ENCODE measurements at places on chromosomes 16 and 17. TPM values are rescaled to one million over a fixed set of nuclear protein-coding genes. Genes with fewer than 3 reads are reported as not detected.
A peak's percentile ranks its signal among the peaks of the same experiment; 100 is the strongest.

DNA sequence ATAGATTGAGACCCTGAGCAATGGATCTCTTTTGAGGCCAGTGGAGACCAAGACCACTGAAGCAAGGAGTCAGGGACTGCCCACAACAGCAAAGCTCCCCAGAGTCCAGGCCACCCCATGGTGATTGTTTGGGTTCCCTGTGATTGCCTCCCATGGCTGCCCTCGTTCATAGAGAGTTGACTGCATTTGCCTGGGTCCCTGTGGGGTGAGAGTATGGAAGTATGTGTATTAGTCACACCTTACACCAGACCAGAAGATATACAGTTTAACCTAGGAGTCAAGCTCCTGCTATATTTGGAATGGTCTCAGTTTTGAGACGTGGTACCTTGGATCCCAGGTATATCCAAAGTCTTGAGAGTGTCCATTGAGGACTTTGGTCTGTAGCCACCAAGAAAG, 20.2 kb downstream of the HLF start:
- no peak for DNase-seq

DNA sequence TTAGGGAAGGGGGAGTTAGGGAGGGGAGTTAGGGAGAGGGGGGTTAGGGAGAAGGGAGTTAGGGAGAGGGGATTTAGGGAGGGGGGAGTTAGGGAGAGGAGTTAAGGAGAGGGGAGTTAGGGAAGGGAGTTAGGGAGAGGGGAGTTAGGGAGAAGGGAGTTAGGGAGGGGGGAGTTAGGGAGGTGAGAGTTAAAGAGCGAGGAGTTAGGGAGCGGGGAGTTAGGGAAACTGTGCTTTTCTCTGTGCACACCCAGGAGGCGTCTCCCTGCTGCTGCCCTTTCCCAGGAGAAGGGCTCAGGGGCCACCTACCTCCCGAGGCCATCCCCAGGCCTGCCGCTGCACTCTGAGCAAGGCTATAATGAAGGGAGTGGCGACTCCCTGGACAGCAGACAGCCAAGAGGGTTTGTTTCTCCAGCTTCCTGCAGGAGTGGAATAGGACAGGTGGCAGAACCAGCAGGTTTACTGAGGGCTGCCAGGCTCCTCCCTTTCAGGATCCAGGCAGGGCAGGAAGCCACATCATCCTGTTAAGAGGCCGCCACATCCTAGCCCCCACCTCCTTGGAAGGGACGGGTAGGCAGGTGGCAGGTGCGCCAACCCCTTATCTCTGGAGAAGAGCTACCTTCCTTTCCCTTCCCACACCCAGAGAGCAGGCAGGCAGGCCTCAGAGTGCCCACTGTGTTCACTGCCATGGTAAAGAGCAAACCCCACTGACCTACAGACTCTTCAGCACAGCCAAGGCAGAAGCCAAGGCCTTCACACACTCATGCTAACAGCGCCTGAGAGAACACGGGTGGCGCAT, 4.3 kb downstream of the CANT1 start:
- no peak for DNase-seq

DNA sequence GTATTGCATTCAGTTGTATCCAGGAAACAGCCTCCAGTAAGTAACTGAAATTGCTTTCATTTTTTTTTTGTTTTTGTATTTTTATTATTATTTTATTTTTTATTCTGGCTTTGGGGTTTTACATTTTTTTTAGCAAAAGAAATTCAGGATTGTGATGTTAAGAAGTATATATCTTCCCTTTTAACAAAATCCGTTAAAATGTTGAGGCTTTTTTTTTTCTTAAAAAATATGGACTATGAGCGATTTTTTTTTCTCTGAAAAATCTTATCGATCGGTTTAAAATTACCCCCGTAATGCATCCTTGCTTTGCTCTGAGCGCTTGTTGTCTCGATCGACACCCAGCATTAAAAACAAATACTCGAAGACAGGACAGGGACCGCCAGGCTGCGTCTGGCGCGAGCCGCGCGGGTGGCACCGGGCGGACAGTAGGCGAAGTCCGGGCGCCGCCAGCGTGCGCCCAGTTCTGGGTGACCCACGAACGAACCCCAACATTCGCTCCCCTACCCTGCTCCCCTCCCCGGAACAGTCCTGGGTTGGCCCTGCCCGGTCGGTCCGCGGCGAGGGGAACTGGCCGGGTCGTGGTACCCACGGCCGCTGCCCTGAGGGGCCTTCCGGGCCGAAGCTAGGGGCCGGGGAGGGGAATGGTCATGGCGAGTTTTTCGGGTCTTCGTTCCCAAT, 482 bp downstream of the BAHCC1 start:
- DNase-seq, result no peak

GRCh38 chr17:78120971-78121800, 7.4 kb downstream of the TMC6 start:
- no peak for DNase-seq

- no peak for DNase-seq
These were observed 34.1 kb downstream of the NME2 start for GRCh38 chr17:51200295-51200694.

DNA sequence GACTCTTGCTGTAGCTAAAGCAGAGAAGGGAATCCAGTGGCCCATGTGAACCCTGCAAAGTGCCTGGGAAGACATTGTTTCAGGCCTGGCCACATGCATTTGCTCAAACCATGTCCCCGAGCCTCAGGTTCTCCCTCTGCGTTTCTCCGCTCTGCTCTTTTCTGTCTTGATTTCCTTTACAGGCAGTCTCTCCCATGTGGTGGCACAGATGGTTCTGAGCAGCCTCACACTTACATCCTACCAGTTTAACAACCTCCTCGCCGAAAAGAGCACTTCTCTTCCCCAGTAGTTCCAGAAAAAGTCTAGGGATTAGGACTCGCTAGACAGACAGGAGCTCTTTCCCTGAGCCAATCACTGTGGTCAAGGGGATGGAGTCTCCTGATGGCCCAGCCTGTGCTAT, 28.3 kb upstream of the MYH10 start:
- DNase-seq, result no peak

GRCh38 chr17:41294016-41294415, 8.6 kb downstream of the KRTAP29-1 start:
- no peak for DNase-seq

- no peak for DNase-seq
These were observed 8.0 kb downstream of the ZNF469 start for GRCh38 chr16:88390735-88391134.

- DNase-seq, result no peak
These were observed 10.1 kb downstream of the KRT33A start for GRCh38 chr17:41340494-41340893.

GRCh38 chr17:40952661-40953060, 14.1 kb downstream of the KRT39 start:
- peak; percentile 32 for DNase-seq

- DNase-seq, result no peak
These were observed 7.8 kb upstream of the DUS1L start for GRCh38 chr17:82073446-82073845.

- no peak for DNase-seq
These were observed 42.3 kb downstream of the HNF1B start for GRCh38 chr17:37702598-37702997.

GRCh38 chr17:8320990-8321389, 10.9 kb downstream of the ARHGEF15 start:
- DNase-seq, result peak; percentile 21

GRCh38 chr16:4058386-4058785, 57.9 kb downstream of the ADCY9 start:
- DNase-seq, result no peak

- DNase-seq, result no peak
These were observed 6.3 kb downstream of the SLC6A2 start for GRCh38 chr16:55661941-55662643.

- DNase-seq, result no peak
These were observed 16.4 kb upstream of the RHBDF2 start for GRCh38 chr17:76517638-76518038.

DNA sequence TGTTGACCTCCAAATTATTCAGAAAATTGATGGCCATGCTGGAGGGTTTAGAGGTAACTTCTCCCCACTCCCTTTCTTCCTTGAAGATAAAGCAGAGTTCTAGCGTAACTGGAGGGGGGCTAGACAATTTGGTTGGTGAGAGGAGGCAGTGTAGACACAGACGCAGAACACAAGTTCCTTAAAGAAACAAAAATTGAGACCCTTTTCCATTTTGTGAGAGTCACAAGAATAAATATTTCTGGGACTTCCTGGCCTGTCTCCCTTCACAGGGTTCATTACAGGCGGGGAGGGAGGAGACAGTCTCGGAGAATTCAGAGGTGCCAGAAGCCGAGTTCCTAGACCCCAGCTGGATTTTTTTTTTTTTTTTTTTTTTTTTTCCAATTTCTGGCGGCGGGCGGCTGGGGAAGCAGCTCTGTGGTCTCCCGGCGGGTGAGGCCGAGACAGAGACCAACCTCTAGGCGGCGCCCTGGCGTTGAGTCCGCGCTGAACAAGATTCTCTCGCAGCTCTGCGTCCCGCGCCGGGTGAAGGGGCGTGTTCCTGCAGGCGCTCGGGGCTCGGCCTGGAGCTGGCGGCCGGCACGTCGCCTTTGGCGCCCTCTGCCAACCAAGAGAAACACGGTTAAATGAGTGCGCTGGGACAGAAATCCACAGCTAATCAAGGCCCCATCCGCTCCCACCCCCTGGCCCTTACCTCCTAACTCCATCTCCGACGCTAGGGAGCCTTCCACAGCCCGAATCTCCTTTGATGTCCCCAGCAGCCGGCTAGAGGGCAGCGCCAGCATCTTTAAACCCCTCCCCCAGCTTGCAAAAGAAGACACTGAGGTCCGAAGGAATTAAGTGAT, 10.2 kb upstream of the HOXB9 start:
- DNase-seq, result peak; percentile 75

- no peak for DNase-seq
These were observed 58.8 kb downstream of the NT5M start for GRCh38 chr17:17361867-17362539.

DNA sequence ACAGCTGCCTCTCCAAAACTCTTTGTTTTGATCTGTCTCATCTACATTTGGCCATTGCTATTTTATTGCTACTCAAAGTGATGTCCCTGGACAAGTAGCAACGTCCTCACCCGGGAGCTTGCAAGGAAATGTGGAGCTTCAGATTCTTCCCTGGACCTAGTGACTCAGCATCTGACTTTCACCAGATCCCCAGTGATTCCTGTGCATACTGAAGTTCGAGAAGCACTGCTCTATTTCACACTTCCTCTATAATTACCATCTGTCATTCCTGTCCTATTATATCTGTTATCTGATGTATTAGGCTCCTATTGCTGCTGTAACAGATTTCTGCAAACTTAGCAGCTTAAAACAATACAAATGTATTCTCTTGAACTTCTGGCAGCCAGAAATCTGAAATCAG, 28.5 kb upstream of the VAT1L start:
- no peak for DNase-seq

GRCh38 chr16:11251525-11252481, 4.2 kb downstream of the SOCS1 start:
- DNase-seq, result no peak

DNA sequence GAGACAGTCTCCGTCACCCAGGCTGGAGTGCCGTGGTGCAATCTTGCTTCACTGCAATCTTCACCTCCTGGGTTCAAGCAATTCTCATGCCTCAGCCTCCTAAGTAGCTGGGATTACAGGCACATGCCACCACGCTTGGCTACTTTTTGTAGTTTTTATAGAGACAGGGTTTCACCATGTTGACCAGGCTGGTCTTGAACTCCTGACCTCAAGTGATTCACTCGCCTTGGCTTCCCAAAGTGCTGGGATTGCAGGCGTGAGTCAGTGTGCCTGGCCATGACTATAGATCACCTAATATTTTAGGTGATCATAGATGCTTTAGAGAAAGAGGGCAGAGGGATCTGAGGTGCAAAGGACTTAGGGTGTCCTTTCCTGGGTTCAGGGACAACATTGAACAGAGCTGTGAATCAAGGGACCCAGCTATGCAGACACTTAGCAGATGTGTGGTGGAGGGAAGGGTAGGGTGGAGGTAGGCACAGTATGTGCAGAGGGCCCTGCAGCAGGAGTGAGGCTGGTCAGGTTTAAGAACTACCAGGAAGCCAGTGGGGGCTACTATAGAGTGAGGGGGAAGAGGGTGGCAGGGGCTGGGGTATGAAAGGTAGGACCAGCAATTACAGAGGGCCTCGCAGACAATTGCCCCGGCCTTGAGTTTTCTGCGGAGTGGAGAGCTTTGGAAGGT, 116.5 kb downstream of the CMIP start:
- DNase-seq, result no peak

DNA sequence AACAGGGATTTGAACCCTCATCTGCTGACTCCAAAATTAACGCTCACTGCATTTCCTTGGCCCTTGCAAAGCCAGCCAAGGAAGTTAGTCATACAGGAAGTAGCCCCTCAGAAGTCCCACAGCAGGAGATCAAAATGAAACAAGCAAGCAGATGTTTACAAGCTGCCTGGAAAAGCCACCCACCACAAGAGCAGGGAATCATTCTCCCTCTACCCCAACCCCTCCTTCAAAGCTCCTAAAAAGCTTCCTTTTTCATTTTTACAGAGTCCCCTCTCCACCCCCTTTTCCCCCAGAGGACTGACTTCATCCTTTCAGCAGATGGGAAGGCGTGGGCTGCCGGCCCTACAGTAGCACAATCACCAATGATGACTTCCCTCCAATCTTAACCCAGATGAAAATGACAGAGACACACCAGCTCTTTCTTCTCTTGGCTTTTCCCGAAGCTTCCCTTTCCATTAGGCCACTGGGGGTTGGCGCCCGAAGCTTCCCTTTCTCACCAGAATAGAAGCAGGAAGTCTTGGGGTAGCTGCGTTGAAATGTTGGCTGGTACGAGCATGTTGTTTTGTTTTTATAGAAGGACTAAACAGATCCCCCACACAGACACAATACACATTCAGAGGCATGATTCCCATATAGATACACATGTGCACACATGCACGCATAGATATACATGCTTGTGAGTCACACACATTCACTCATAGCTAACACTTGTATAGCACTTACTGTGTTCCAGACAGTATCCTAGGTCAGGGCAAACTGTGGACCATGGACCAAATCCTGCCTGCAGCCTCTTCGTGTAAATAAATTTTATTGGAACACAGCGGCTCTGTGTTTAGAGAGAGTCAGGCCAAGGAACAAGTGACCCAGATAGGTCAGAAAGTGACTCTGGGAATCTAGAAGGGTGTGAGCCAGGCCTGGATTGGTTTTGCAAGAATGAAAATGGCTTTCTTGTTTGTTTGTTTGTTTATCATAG, 17.4 kb downstream of the ITPRIPL2 start:
- peak; percentile 86 for DNase-seq

DNA sequence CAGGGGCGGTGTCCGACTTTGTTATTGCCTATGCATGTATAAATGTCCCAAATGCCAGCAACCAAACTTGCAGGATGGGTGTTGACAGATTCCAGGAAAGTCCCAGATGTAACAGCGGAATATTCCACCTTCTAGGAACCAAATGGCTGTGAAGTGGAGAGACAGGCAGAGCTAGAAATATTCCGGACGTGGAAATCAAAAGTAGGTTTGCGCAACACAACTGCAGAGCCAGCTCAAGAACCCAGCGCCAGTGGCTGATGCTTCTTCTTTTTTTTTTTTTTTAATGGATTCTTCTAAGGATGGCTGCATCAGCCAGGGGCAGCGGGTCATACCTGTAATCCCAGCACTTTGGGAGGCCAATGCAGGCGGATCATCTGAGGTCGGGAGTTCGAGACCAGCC, 601.7 kb downstream of the MAF start:
- no peak for DNase-seq

GRCh38 chr17:74842146-74842598, 17.5 kb downstream of the GRIN2C start:
- no peak for DNase-seq

CACNG5 gene
- total RNA-seq, result not detected

HEATR9 gene
- total RNA-seq, result not detected

CYB561 gene
- total RNA-seq, result 6.7 TPM

SLC12A3 gene
- 0.11 TPM for total RNA-seq

HLF gene
- 0.26 TPM for total RNA-seq

RILP gene
- total RNA-seq, result 9.8 TPM
